ENCODE measurements at places on chromosomes 13 and 19.

DNA sequence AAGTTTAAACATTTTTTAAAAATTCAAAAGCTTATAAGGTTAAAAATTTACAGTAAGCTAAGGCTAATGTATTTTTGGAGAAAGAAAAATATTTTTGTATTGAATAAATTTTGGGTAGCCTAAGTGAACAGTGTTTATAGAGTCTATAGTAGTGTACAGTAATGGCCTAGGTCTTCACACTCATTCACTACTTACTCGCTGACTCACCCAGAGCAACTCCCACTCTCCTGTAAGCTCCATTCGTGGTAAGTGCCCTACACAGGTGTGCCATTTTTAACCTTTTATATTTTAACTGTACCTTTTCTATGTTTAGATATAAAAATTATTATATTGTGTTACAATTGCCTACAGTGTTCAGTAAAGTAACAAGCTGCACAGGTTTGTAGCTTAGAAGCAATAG, 96.6 kb upstream of the FREM2 start:
- no peak for DNase-seq

DNA sequence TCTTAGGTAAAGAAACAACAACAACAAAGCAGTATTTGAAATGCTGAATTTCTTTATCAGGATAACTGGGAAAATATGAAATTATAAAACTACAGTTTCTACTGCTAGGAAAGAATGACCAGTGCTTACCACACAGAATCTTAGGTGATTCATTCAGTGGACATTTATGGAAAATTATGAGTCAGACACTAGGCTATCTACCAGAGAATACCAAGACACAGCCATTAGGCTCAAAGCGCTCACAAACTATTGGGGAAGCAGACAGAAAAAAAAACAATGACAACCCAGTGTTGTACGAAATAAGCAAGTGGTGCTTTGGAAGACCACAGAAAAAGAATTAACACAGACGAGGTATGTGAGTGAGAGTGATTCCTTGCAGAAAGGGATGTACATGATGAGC, 1019.5 kb downstream of the PCDH9 start:
- no peak for DNase-seq

DNA sequence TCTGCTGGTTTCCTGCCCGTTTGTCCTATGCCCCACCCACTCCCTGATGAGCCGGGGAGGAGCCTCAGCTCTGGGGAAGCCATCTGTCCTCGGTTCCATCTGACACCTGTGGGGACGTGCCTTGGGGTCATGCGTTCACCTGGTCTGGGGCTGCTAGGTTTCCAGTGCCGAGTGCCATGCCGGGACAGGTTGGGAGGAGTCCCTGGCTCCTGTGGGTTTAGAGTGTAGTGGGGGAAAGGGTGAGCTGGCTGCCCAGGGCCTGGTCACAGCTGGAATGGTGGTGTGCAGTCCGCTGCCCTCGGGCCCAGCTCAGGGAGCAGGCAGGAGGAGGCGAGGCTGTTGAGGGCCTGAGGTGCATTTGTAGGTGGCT, 2.5 kb downstream of the KDM4B start:
- no peak for DNase-seq

DNA sequence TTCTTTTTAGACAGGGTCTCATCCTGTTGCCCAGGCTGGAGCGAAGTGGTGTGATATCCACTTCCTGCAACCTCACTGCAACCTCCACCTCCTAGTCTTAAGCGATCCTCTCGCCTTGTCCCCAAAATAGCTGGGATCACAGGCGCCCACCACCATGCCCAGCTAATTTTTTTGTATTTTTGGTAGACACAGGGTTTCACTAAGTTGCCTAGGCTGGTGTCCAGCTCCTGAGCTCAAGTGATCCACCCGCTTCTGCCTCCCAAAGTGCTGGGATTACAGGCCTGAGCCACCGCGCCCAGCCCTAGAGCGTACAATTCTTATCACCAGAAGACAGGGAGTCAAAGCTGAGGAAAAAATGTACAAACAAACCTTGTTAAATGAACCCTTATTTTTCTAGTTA, 4.5 kb upstream of the ELOF1 start:
- DNase-seq: no peak

DNA sequence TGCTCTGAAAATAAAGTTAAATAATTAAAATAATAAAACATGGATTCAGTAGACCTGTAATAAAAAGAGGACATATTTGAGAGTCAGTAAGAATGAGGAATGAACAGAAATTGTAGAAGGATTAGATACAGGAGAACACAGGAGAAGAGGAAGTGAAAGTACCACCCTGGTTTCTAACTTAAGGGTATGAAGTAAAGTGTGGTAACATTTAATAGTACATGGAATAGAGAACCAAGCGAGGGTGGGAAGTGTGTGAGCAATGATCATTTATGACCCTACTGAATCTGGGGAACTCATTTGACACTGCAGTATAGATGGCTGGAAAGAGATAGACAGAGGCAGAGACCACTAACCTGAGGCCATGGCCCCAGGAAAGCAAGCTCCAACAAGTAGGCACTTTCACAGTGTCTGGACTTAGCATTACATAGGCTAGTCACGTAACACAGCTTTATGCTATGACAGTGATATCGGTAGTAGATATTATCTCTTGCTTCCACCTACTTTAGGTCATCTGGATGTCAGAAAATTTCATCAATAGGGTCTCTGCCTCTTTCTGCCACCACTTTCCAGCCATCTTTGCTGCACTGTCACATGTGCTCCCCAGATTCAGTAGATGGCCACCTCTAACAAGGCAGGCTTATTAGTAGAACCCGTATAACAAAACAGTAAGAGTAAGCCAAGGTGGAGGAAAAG, 633.9 kb upstream of the MIR17HG start:
- DNase-seq: no peak

- DNase-seq: no peak
Observed at GRCh38 chr13:65453982-65454381, 1776.2 kb downstream of the PCDH9 start.

GRCh38 chr19:40623403-40624251, 22.5 kb downstream of the LTBP4 start:
- DNase-seq: no peak

All from amygdala (tissue), 56 donors.